ENCODE measurements at places on chromosomes 5 and 9.
A peak's percentile ranks its signal among the peaks of the same experiment; 100 is the strongest.

DNA sequence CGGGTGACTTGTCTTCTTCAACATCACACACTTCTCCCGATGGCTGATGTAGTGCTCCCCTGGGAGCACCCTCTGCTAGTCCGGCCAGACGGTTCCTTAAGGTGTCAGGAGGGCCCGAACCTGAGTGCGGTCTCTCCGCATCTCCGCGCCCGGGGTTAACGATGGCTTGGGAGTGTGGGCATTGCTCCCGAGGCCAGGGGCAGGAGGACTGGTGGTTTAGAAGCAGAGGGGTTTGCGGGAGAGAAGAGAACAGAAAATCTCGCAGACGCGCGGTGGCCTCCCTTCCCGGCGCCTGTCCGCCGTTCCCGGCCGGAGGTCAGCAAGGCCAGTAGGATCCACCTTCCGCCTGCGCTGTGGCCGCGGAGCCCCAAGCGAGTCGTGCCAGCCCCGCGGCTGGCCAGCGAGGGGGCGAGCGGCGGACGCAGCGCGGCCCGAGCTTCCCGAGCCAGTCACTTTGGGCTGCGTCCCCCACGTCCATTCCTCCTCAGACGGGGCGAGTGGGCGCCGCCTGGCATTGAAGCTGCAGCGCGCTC is 700 bp downstream of the CDO1 start:
- no peak for DNase-seq

DNA sequence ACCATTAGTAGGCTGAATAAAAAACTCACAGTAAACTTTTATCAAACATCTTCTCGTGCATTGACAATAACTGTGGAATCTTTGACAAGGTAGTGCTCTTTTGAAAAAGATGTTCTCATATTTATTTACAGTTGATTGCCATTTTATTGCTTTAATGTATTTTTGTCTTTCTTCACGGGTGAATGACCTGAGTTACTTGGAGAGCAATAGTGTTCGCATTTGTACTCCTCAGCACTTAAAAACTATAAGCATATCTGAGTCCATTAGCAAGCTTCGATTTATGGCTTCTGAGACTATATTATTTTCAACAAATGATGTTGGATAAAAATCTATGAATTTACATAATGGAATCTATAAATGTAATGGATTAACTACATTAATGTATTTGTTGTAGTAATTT is 1012.3 kb downstream of the CDH9 start:
- DNase-seq: no peak

GRCh38 chr9:8806150-8806549 is 1006.6 kb upstream of the DMAC1 start:
- DNase-seq: no peak

- DNase-seq: no peak
Measured at GRCh38 chr5:20683241-20683940, 695.4 kb upstream of the CDH18 start.

- DNase-seq: no peak
Measured at GRCh38 chr9:98864281-98865174, 57.1 kb downstream of the GALNT12 start.

DNA sequence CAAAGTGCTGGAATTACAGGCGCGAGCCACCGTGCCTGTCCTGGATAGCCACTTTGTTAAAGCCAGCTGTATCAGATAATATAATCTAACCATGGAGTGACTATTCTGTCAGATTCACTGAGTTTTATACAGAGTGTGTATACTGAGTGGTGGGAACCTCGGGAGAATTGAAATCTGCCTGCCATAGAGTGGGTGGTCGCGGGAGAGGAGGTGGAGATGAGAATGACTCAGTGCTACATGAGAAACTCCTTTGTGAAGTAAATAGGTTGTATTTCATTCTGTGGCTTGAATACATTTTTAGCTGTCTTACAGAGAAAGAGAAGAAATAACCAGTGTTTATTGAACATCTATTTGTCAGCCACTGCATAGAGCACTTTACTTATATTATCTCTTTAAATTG is 26.4 kb downstream of the ATP6V0E1 start:
- DNase-seq: no peak

DNA sequence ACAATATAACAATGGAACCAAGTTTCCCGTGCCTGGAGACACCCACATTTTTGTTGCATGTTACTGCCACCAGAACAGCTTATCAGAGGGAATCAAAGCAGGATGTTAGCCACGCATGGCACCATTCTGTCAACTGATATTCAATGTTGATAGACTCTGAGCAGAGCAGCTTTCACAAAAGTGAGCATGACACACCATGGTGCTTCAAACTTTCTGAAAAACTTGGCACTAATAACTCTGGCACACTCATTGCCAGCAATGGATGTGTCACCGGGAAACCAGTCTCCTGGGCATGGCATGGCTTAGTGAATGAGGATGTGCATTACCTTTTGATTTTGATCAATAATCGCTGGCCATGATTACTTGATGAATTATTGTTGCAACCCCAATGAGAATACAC is 19.7 kb downstream of the NIPSNAP3B start:
- DNase-seq: no peak

GRCh38 chr5:143851383-143851782 is 39.4 kb downstream of the HMHB1 start:
- no peak for DNase-seq

GRCh38 chr5:14467886-14468285 is 113.7 kb upstream of the OTULINL start:
- DNase-seq: no peak

DNA sequence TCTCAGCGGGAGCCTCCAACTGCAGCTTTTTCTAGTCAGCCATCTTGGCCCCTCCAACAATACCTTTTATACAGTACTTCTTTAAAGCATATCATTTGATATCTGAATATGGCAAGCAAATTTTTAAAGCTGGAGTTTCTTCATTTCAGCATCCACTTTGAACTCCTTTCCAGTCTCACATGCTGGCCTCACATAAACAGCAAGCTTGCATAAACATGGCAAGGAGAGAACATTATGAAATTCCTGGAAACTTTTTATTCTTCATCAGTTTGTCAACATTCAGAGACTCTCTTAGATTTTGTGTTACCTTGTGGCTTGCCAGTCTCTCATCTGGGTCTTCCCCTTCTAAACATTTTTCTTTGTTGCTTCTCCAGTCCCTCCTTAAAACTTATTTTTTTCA is 745.3 kb downstream of the NR2F1-AS1 start:
- no peak for DNase-seq

GRCh38 chr5:99795031-99795430 is 740.1 kb upstream of the FAM174A start:
- no peak for DNase-seq

DNA sequence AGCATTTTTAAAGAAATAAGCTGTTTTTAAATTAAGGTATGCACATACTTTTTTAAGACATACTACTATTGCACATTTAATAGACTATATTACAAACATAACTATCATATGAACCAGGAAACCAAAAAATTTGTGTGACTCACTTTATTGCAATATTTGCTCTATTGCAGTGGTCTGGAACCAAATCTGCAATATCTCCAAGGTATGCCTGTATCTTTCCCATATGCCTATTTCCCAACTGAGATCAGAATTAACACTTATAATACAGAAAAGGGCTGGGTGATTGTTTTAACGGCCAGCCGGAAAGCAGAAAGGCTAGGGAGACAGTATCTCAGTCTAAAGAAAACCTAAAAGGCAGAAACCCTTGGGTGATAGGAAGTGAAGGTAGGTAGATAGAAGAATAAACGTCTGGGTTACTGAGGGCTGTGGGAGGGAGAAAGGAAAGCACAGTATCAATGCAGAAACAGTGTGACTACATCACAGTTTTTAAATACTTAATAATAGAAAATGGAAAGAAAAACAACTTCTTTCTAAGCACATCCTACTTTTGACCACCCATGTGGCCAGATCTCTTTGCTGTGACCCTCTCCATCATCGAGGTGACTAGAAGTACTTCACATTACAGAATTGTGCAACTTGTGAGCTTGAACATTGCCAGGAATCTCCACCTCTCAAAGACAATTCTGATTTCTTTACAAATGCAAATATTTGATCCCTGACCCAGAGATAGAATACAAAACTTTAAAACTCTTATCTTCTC is 126.4 kb downstream of the LPAR1 start:
- DNase-seq: no peak

DNA sequence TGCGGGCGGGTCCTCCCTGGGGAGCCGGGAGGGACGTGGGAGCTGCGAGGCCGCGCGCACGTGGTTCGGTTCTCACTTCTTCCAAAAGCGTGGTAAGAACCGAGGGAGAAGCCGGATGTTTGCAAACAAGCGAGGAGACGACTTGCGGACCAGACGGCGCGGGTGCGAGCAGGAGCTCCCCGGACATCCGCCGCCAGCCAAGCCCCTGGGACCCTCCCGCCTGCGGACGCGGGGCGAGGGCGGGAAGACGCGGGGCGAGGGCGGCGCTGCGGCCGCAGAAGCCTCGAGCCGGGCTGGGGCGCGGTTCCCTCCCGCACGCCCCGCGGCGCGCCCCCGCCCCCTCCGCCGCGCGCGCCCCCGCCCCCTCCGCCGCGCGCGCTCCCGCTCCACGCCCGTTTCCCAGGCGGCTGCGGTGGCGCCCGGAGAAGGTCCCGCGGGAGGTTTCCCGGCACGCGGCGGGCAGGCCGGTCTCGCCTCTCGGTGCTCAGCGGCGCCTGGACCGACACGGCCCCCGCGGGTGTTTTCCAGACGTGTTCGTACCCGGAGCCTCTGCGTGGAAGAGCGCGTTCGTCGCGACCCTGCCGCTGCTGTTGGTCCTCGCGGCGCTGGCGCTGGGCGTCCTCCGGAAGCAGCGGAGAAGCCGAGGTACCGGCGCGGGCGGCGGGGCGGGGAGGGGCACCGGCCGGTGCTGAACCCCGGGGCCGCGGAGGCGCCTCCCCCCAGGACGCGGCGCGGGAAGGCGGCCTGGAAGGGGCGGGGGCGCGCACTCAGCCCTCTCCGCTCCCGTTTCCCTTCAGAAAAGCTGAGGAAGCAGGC is 12.8 kb downstream of the BTNL9 start:
- DNase-seq: no peak

GRCh38 chr5:149584121-149584520 is 2.8 kb downstream of the ARHGEF37 start:
- DNase-seq: no peak

- DNase-seq: no peak
Measured at GRCh38 chr5:96703995-96704394, 41.8 kb downstream of the CAST start.

DNA sequence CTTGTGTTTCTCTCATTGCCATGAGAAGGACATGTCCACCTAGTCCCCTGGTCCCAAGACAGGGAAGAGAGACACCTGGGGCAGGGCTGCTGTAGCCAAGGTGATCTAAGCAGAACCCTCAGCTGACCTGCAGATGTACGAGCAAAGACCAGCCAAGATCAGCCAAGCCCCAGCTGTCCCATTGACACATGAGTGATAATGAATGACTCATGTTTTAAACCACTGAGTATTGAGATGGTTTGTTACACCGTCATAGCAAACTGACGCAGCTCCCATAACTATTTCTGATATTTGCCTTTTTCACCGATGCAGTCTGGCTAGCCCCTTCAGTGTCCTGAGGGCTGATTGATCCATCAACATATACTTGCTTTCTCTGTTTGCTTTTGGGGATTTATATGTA is 6.7 kb downstream of the OR1K1 start:
- no peak for DNase-seq

DNA sequence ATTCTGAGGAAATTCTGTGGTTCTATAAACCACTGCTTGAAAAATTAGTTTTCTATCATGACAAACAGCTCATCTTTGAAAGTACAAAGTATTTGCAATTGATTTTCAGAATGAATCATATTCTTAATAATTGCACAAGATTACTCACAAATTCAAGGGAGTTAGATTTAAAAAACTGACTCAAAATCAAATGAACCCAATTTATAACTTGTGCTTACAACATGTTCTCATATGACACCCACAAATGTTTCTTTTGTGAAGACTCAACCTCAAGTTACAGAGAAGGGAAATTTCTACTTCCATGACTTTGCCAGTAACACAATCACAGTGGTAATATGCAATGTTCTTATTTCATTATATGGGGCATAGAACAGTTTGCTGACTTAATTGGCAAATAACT is 272.0 kb upstream of the ACTBL2 start:
- DNase-seq: no peak

DNA sequence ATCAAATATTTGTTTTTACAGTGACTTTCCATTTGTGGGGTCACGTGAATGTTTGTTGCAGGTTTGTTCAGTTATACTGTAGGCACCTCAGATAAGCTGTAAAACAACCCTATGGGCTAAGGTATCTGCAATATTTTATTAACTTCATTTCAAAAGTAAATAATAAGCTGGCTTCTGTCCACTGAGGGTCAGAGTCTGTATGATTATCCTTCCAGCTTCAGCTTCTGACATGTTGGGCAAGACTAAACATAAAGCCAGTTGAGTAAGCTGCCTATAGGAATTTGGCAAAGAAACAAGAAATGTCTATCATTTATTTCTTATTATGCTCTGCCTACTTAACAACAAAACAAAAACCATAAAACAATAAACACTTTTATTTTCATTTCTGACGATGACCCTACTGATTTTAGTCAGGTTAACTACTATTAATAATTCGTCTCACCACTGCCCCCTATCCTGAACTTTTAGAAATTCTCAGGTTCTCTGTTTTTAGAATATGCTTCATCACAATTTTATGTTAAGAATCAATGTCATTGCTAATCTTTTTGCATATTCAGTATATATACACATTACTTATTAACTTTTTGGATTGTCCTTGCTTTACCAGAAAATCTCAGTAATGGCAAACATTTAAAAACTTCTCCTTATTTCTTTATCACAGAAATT is 413.6 kb upstream of the ADAMTSL1 start:
- DNase-seq: peak; percentile 54

DNA sequence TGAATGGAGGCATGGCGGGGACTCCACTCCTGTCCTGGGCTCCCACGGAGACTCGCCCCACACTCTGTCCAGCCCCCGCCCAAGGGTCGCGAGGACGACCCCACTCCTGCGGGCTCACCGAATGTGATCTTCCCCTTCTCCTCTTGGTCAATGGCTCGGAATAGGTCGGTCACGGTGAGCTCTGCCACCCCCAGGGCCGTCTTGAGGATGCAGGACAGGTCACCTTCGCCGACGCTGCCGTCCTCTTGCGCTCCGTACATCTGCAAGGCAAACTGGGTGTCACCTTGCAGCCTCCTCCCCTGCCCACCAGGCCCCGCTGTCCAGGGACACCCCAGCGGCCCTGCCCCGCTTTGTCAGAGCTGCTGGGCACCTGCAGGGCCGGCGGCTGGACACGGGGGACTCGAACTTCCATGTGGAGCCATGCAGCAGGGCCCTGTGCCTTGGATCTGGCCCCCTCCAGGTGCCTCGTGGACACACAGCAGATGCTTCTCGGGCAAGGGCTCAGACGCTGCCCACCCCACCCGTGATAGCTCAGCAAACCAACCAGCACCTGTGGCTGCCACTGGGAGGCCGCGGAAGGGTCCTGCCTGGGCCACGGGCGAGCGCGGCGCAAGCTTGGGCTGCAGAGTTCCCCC is 21.5 kb upstream of the SLC6A3 start:
- no peak for DNase-seq

DNA sequence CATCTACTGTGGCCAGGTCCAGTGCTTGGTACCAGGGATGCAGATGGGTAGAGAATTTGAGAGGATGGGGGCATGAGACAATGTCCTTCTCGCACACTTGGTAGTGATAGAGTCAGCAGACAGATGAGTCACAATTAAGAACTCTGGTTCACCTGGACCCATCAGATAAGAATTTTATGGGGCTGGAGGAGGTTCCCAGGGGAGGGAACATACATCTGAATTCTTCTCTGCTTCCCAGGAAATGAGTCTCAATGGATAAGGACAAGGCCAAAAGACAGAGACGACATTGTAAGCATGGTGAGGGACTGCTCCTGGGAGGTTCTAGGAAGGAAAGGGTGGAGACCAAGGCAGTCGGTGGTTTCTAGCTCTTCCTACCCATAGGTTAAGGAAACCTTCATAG is 5.3 kb downstream of the SLC4A9 start:
- DNase-seq: no peak

- DNase-seq: no peak
Measured at GRCh38 chr5:107388141-107388861, 282.4 kb downstream of the EFNA5 start.

Measured in Karpas-422 (cell line).